T-helper 2 cell (primary cell): ENCODE measurements at places on chromosomes 2 and 18.

GRCh38 chr2:165793779-165794535, at the start of gene GALNT3:
TSS of gene GALNT3 (minus strand) at chr2:165794247. CDS start at chr2:165770700, 23,547 bp downstream.
- DNase-seq = no peak

- DNase-seq = no peak
These were observed 62.3 kb downstream of the ITGA6 start for GRCh38 chr2:172489681-172490080.

DNA sequence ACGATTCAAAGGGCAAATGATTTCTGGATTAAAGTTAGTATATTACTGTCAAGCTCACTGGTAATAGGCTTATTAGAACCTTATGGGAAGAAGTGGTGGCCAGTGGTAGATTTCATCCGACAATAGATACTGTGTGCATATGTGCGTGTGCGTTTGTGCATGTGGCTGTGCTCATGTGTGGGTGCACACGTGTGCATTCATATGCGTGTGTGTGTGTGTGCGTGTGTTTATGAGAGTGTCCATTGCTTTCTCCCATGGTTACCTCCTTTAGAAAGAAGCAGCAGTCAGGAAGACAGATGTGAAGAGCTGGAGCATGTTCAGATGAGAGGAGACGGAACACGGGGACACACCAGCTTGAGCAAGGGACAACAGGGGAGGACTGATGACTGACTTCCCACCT, 8.9 kb upstream of the MROH2A start:
- no peak for DNase-seq

DNA sequence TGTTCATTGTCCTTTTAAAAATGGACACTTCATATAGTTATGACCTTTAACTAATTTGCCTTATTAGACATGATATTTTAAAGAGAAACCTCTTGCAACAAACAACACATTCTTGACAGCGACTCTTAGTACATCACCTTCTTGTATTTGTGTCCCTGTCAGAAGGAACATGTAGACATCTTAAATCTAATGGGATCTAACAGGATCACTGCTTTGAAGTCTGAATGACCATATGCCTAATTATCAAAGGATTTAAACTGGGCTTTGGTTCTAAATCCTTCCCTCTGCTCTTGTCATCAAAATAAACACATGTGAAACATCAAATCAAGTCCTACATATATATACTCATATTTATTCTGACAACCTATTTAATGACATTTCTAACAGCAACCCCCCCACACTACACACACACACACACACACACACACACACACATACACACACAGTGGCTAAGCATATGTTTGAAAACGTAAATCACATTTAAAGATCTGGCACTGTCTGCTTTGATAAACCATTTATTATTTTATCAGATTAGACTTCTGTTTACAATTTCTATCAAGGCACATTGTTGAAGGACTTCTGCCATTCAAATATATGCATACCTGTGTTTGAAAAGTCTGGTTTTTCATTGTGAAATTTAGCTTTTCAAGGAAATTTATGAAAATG, 4.2 kb downstream of the GALNT13 start:
- DNase-seq = no peak

DNA sequence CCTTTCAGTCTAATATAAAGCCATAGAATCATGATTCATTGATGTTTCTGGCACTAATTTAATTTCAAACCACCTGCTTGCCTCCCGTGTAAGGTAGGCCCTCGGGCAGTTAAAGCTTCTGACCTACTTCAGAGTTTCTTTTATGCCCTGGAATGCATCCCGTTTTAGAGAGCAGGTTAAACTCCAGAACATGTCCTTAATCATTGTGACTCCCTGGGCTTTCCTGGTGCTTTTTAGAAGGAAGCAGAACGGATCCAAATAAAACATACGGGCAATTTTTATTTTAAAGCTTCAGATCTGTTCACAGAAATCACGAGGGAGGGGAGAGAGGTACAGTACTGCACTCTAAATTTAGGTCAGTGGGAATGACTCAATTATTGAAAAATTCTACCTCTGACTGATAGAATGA, 134.8 kb downstream of the GCA start:
- no peak for DNase-seq

DNA sequence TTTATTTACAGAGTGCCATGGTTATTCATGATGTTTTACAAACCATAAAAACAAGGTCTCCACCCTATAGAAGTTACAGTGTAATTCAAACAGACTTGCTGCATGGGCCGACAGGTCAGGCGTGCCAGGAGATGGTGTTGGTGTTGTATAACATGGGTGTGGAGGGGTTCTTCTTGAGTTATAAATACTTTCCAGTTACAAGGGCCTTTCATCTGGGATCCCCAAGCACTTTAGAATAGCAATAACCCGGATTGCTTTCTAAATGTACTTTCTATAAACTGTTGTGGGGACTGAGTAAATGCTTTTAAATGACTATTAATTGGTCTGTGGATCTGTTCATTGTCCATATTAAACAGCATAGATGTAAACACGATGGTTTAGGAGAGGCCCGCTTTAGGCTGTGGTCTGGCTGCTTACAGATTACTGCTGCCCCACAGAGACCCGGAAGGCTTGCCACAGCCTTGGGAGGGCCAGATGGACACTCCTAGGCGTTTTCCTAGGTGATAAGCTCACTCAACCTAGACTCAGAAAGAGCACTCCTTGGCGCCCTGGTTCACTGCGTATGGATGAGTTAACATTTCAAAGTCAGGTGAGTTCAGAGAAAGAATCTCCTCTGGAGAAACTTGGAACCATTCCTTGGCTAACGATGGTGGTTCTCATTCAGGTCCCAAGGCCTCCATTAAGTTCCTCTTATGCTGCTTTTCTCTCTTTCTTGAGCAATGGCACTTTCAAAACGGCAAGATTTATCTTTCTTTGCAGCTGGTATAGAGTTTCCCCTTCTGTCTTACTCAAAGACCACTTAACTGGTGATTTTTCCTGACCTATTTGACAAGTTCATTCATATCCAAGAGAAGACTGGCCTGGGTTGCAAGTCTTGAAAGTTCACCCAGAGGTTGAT, 3.6 kb upstream of the KIAA2012 start:
- no peak for DNase-seq

GRCh38 chr18:7224198-7224597, 6.7 kb upstream of the LRRC30 start:
- DNase-seq = no peak

DNA sequence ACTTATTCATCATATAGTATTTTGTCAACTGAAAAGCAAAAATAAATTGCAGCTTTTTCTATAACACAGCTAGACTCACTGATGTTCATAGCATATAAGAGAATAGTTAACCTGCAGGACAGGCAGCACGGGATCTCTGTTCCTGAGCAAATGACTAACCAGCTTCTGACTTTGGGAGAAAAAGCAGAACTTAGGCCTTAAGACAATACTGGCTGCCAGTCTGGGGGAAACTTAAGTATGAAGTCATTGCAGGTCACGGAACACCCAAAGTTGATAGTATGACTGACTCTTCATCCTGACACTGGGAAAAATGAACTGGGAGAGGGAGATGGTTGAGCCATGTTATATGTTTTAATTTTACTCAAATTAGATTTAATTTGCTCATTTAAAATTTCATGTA, 113.0 kb downstream of the DPP4 start:
- DNase-seq = no peak

DNA sequence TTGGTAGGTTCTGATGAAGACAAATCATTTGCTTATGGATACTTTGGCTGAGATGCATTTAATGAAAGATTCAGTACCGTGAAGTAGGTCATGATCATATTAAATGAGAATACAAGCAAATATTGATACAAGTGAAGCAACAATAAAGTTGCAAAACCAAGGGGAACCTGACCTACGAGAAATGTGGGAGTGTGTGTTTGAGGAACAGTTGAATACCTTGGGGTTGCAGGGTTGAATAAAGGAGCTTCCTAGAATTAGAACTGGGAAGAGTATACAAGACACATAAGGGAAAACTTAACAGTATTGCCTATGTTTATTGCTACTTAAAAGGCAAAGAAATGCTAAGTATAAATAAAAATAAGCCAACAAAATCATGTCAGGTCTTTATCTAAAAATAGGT, 702.9 kb downstream of the ERBB4 start:
- DNase-seq = no peak

GRCh38 chr2:10410001-10410822, 37.9 kb downstream of the ODC1 start:
- DNase-seq = no peak

DNA sequence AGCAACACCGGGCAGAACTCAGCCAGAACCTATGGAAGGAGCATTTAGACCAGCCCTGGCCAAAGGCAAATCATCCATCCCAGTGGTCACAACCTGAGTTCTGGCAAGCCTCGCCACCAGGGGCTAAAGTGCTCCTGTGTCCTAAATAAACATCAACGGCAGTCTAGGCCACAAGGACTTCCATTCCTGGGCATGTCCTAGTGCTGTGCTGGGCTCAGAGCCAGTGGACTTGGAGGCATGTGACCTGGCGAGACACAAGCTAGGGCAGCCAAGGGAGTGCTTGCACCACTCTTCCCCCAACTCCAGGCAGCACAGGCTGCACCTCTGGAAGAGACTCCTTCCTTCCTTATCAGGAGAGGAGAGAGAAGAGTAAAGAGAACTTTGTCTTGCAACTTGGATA, 69.0 kb downstream of the ST6GAL2 start:
- no peak for DNase-seq

DNA sequence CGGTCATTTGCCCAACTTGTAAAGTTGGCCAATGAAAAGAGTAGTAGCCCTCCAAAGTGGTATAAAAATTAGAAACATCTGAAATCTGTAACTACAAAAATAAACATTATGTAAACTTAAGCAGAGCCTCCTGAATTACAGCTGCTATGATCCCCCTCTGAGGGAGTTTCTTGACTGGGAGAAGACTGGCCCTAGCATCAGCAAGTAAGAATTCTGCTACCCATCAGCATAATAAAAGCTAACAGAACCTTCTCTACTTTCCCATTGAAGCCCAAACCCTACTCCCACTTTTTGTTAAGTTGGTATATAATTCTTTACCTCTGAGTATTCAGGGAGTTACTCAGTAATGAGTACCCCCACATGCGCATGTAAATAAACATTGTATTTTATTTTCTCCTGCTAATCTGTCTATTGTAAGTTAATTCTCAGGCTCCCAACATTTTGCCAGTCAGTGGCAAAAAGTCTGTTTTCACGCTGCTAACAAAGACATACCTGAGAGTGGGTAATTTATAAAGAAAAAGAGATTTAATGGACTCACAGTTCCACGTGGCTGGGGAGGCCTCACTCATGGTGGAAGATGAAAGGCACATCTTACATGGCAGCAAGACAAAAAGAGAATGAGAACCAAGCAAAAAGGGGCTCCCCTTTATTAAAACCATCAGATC, 71.3 kb downstream of the MYL12B start:
- no peak for DNase-seq

DNA sequence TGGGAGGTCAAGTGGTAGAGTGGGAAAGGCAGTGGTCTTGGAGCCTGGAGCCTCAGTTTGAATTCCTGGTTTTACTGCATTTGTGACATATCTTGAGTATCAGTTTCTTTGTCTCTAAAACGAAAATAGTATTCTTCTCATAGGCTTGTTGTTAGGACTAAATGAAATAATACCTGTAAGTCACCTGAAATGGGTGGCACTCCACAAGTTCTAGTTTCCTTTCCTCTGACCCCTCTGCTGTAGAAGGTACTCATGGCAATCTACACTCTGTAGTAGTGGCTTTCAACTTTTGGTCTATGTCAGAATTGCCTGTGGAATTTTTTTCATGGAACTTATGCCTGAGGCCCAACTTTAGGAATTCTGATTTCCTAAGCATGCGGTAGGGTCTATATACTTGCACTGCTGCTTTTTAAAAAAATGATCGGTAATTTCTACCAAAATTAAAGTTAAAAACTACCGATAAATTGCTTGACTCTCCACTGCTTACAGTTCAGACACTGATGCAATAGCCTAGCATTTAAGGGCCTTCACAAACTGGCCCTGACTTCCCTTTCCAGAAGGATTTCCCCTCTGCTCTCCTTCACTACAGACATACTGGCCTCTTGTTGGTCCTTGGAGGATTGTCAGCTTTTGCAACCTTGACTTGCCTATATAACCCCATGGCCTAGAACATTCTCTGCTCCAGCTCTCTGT, 47.2 kb downstream of the PLEK start:
- DNase-seq = no peak

DNA sequence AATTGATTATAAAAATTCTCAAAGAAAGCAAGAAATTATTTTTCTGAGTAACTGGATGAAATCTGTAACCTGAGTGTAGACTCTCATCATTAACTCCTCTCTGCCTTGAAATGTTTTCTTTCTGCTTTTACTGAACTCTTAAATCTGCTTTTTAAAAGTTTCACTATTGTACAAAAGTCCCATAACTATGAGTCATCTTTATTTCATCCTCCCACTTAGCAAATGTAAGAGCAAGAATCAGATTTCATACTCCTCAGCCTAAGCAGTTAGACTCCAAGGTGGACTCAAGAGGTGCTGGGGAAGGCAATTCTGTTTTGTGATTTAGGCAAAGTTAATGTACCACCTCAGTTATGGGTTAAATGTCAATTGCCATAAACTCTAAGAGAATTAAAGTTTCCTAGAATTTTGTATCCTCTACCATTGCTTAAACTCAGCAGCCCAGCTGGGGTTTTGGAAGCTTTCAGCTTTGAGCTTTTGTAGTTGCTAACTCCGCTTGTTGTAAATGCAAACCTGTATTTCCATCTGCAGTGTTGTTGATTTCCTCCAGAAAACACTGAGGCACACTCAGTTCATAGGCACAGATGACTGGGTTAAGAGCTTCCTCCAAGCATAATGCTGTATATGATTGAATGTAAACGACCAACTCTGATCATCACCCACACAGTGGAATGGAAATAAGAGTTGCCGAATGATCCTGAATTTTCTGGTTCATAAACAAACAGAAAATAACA, 268.8 kb downstream of the ARHGAP15 start:
- no peak for DNase-seq

- peak; percentile 38 for DNase-seq
These were observed 46.2 kb upstream of the MGAT5 start for GRCh38 chr2:134207589-134208209.

- no peak for DNase-seq
These were observed 42.5 kb downstream of the DOCK10 start for GRCh38 chr2:224999754-225000153.
